Right renal pelvis (tissue), 4 donors: ENCODE measurements at places on chromosomes 3 and 15.

DNA sequence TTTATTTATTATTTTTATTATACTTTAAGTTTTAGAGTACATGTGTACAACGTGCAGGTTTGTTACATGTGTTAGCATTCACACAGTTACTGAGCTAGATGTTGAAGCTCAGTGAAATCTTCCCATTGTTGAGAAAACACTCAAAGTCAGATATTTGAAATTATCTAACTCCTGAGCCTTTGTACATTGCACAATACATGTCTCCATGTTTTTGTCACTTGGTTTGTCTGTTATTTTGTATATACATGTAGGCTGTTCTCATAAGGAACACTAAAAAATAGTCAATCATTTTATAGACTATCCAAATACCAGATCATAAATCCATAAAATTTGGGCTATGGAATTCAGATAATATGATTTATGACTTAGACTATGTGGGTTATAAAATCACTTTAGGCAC lies 1126.5 kb downstream of the NSUN3 start:
- no peak for DNase-seq

- DNase-seq, result no peak
Observed at GRCh38 chr3:85475346-85475745, 516.6 kb downstream of the CADM2 start.

DNA sequence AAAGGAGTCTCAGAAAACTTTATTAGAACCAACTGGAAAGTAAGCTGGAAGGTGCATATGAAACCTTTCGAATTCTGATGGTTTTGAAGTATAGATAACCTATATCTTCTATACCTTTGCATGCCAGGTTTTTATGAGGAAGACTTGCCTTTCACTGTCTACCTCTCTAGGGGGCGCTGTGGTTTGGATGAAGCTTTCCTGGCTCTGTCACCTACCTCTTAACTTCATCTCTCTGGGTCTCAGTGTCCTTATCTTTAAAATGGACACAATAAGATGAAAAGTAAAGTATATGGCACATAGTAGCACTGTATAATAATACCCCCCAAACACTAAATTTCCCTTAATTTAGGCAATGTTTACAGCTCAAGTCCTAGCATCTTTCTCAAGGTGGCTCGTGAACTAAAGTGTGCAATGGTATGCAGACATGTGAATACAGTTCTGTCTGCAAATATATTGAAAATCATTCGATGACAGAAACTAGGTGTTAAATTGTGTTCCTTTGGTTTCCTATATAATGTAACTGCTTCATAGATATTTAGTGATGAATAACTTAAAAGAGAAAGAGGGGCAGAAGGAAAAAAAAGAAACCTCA lies 314.3 kb downstream of the CHST2 start:
- DNase-seq, result no peak

GRCh38 chr3:130926504-130926903 lies 32.6 kb downstream of the ATP2C1 start:
- DNase-seq, result no peak

DNA sequence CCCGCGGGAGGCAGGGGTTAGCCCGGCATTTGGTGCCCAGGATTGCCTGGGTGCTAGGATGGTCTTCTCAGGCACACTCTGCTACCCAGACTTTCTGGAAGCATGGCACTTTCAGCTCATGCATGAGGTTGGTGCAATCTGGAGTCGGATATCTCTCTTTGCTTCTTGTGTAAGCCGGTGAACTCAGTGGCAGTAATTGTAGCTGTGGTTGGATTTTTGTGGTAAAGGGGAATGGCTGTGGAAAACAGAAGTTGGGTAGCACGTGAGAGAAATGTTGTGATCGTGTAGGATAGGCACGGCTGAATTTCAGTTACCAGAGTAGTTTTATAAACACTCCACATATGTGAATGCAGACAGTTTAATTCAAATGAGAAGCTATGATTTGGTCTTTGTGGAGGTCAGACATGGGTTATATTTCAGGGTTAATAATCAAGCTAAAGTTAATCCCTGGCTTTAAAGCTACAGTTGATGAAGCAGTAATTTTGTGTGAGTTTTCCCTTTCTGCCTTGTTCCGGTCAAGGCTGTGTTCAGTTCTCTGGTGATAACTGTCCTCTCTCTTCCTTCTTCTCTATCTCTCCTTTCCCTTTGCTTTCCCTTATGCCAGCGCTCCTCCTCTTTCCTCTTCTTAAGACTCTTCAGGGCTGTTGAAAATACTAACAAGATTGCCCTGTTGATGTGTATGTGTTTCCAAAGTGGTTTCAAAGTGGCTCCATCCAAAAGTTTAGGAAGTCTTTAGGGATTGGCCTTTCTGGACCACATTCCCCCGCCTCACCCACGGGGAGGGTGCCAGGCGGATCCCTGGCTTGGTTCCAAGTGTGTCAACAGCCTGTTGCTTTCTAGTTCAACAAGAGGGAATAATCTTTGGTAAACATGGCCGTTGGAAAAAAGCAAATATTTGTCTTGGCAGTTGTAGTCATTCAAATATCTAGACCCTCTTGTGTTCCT lies 404.6 kb upstream of the C2CD4B start:
- DNase-seq, result no peak

DNA sequence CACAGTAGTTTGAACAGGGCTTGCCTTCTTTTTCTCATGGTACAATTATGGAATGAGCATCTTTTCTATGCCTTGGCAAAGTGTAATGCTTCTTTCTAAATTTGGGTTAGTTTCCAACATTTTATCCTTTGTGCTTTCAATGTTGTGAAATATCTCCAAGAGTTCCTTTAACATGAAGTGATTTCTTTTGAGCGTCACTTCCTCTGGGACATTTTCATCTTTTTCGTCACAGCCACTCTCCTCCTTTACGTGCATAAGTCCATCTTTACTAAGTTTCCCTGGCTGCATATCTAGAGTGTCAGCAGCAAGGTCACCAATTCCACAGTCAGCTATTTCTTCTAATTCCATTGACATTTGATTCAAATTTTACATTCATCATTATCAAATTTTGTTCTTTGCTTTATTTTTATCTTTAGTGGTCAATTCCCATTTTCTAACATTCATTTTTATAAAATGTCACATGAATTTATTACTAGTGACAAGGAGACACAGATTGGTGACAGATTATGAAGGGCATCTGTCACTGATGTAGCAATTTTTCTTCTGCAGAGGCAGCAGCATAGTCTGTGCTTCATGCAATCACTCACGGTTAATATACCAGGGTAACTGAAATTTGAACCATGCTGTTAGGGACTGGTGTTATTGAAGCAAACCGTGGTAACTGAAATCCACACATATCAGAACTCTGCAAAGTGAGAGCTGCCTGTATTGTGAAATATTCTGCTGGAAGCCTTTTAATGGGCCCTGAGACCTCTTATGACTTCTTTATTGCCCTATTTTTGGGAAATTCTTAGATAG lies 126.5 kb upstream of the THBS1 start:
- no peak for DNase-seq

DNA sequence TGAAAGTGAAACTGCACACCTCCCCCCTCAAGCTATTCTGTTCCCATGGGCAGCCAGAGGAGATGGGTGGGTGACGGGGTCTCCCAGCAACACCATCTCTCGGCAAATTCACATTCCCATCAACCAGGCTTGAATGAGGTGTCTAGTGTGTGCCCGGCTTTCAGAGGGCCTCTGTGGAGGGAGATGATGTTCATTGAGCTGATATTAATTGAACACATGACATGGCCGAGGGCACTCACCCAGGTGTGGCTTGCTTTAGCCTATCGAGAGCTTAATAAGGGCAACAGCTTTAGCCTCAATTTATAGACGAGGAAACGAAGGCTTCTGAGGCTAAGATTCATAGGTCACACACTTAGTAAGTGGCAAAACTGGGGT lies 288.0 kb downstream of the UACA start:
- DNase-seq, result no peak

DNA sequence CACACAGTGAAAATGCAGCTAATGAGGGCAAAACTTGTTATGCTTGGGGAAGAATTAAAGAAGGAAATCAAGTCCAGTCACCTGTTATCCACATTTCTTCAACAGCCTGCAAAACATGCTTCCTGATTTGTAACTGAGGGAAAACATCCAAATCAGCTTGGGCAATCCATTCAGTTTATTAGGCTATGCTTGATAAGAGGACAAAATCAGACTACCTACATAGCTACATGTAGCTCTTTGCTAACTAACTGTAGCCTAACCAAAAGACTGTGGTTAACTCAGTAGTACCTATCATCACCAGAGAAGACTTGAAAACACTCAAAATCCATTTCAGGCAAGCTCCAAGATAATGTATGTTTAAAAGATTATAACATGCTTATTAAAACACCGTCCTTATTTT lies 436.4 kb downstream of the SHQ1 start:
- no peak for DNase-seq

DNA sequence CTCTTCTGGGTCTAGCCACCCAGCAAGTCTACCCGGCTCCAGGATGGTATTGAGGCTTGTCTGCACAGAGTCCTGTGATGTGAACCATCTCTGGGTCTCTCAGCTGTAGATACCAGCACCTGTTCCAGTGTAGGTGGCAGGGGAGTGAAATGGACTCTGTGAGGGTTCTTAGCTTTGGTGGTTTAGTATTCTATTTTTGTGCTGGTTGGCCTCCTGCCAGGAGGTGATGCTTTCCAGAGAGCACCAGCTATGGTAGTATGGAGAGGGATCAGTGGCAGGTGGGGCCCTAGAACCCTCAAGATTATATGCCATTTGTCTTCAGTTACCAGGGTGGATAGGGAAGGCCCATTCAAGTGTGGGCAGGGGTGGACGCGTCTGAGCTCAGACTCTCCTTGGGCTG lies 283.4 kb upstream of the LYSMD4 start:
- no peak for DNase-seq

DNA sequence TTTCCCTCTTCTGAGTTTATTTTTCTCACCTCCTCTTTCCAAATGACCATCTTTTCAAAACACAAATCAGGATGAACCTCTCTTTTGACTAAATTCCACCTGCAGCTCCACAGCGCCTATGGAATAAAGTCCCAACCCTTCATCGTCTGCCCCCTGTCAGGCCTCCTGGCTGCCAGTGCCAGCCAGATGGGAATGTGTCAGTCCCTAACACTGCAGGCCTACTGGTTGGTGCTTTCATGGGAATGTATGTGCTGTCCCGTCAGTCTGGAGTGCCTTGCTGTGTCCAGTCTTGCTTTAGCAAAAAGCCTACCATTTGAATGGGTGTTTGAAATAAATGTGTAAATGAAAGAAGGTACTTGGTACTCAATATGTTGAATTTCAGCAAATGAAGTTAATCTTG lies 310.1 kb downstream of the THSD4 start:
- DNase-seq, result no peak

- no peak for DNase-seq
Observed at GRCh38 chr15:68693071-68693470, 114.3 kb downstream of the CORO2B start.

DNA sequence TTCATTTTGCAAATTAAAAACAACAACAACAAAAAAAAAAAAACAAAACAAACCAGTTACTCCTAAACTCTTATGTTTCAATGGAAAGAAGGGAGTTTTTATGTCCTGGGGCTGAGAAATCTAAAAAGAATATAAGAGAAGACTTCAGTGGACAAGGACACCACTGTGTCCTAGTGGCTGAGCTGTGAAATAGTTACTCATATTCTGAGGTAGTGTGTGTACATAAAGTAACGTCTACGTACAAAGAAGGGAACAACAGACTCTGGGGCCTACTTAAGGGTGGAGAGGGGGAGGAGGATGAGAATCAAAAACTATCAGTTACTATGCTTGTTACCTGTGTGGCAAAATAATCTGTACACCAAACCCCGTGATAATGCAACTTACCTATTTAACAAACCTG lies 6.0 kb upstream of the TP53BP1 start:
- no peak for DNase-seq

- DNase-seq, result no peak
Observed at GRCh38 chr15:34837246-34838016, 42.1 kb upstream of the ACTC1 start.

GRCh38 chr3:46442576-46443530 lies 21.9 kb downstream of the LTF start:
- DNase-seq, result peak; percentile 62

DNA sequence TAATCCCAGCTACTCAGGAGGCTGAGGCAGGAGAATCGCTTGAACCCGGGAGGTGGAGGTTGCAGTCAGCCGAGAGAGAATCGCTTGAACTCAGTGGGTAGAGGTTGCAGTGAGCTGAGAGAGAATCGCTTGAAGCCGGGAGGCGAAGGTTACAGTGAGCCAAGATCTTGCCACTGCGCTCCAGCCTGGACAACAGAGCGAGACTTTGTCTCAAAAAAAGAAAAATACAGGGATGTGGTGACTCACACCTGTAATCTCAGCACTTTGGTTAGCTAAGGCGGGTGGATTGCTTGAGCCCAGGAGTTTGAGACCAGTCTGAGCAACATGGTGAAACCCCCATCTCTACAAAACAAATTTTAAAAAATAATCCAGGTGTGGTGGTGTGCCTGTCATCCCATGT lies 26.8 kb downstream of the UBE2E1 start:
- no peak for DNase-seq

DNA sequence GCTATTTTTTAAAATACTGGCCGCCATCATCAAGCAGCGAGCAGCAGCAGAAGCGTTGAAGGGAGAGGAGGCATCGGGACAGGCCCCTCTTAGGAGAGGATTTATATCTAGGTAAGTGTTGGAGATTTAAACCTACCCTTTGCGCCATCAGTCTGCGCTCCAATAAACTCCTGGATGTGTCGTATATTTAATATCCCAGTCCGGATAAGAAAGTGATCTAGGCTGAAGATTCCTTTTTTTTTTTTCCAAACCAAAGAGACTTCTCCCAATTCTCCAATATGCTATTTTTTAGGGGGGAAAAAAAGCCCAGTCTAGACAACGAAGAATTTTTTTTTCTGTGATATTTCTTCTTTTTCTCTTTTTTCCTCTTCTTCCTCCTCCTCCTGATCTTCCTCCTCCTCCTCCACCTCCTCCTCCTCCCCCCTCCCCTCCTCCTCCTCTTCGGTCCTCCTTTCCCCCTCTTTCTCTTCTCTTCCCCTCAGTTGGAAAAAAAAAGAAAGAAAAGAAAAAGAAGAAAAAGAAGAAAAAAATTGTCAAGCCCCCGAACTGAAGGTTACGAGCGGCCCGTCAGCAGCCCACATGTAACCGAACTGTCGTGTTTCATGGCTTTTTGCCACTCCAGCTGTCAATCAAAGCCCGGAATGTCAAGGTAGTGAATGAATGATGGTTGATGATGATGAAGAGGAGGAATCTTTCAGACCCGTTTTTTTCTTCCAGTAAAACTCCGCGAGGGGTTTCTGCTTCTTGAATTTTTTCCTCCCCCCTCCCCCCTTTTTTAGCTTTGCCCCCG lies 835 bp downstream of the MEIS2 start:
- DNase-seq, result no peak

DNA sequence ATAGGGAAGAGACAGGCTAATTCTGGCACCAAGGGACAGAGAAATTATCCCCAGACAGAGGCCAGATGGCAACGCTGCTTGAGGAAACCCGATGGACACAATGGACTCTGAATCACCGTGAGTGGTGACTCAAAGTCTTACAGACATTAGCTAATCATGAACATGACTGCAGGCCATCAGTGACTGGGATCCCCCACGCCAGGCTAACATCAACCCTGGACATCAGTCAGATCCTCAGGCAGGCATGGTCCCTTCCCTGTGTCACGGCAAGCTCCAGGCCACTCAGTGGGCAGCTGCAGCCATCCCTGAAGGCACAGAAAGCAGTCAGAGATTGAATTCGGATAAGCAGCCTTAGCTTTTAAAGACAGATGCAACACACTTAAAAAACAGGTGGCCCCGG lies 23.8 kb upstream of the OXTR start:
- no peak for DNase-seq
